Femur (tissue), 1 donor: ENCODE measurements at places on chromosomes 6 and 20.
A peak's percentile ranks its signal among the peaks of the same experiment; 100 is the strongest.

GRCh38 chr6:85641897-85642773 lies 551 bp downstream of the SYNCRIP start:
- peak; percentile 74 for DNase-seq

DNA sequence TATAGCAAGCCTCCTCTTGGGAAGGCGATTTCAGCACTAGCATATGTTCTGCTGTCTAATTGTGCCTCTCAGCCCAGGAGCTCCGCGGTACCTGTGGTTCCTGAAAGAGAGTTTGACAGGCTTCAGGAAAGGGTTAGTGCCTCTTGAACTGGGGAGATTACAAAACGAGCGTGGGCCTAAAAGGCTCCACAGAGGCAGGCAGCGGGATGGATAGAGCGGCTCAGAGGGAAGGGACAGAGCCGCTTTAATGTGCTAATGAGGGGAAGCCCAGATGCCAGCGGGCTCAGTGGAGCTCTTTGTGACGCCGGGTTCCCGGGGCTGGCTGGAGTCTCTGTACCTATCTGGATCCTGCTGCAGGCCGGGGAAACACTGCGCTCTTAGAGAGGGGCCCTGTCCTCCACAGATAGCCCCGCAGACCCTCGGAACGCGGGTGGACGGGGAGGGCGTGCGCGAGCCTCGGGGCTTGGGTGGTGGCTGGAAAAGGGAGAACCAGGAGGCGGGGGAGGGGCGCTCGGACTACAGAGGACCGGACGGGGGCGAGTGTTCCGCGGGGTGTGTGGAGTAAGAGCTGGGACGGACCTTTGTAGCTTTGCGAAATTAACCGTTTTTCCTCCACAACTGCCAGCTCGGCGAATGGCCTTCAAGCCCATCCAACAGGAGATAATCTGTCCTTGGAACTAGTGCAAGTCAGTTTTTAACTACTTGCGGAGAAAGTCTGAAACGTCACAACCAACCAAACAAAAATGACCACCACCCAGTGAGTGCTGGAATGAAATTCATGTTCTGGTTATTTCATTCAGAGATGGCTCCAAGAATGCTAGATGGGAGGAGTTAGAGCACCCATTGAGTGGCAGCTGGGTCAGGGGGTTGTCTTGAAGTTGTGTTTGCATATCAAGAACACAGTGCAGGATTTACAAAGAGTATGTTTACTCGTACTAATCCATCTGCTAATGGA lies 13.0 kb downstream of the SLC35F1 start:
- DNase-seq: peak; percentile 27

DNA sequence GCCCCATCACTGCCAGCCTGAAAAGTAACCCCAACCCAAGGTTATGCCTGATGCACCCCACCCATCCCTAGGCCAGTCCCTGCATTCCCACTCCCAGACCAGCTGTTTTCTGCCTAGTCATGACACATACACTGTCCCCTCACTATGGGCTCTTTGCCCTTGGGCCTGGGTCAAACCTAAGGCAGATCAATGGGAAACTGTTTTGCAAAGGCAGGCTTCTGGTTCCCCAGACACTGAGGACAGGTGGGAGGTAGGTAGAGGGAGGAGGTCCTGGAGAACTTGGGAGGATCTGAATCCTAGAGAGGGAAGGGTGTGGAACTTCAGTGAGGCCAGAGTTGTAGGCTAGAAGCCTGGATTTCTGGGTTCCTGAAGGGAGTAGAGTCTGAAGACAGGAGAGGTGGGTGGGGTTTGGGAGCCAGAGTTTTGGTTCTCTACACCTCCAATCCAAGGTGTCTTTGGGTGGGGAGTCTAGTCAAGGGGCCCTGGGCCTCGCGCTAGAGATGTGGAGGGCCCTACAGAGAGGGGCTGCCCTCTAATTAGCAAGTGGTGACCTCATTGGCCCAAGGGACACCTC lies 2.0 kb downstream of the CLIC1 start:
- DNase-seq: no peak

GRCh38 chr20:31570735-31571617 lies 34.1 kb upstream of the ID1 start:
- peak; percentile 87 for DNase-seq

DNA sequence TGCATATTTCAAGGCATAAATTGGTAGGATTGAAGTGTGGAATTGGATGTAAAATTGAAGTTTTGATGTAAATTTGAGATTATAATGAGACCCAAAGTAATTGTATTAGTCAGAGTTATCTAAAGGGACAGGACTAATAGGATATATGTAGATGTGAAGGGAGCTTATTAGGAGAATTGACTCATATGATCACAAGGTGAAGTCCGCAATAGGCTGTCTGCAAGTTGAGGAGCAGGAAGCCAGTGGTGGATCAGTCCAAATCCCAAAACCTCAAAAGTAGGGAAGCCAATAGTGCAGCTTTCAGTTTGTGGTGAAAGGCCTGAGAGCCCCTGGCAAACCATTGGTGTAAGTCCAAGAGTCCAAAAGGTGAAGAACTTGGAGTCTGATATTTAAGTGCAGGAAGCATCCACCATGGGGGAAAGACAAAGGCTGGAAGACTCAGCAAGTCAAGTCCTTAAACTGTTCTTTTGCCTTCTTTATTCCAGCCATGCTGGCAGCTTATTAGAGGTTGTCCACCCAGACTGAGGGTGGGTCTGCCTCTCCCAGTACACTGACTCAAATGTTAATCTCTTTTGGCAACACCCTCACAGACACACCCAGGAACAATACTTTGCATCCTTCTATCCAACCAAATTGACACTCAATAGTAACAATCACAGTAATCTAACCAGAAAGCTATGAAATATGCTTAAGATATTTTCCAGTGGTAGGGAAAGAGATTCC lies 442.6 kb upstream of the PTCHD4 start:
- no peak for DNase-seq

- DNase-seq: peak; percentile 13
Observed at GRCh38 chr6:166464068-166465002, 81.6 kb upstream of the MPC1 start.

GRCh38 chr6:95882371-95882770 lies 133.4 kb upstream of the FUT9 start:
- DNase-seq: no peak

DNA sequence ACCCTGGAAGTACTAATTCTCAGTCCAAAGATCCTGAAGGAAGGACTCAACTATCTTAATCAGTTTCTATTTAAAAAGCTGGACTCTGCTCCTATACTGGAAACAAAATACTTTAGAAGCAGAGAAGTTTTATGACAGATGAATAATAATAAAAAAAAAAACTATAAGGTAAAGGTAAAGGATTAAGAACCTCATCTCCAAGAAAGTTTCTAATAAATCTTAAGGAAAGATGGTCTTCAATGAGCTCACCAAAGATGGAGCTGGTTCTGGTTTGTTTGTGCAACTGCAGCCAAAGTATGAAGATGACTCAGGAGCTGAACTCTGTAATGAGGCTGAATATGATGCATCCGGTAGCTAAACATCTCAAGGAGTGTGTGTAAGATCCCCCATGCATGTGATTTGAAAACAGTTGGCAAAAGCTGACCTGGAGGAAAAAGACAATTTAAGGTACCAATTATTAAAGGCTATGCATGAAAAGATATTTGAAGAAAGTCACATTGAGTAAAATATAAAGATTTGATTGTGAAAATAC lies 25.2 kb downstream of the MED23 start:
- no peak for DNase-seq

GRCh38 chr20:50995506-50995905 lies 27.4 kb downstream of the KCNG1 start:
- DNase-seq: no peak
